ENCODE measurements at places on chromosomes 6 and 20.

DNA sequence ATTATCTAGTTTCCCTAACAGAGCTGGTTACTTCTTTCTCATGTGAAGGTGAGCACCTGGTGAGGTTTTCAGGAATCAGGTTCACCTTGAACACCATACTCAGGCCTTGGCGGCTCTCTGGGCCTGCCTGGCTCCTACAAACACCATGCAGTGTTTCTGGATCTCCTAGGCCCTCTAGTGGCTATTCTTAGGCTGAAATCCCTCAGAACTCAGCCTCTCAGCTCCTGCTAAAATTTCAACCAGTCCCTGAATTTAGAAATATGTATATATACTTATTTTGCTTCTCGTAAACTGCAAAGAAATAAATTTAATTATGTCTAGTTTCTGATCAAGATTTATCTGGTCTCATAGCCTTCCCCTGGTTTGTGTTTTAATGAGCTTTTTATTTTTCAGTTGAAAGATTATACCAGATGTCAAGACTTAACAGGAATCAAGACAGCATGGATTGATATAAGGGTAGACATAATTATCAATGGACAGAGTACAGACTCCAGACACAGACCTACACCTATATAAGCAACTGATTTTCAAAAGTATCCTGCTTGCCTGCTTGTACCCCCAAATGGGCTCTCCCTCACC is 55.9 kb downstream of the ANKEF1 start:
- DNase-seq: no peak

DNA sequence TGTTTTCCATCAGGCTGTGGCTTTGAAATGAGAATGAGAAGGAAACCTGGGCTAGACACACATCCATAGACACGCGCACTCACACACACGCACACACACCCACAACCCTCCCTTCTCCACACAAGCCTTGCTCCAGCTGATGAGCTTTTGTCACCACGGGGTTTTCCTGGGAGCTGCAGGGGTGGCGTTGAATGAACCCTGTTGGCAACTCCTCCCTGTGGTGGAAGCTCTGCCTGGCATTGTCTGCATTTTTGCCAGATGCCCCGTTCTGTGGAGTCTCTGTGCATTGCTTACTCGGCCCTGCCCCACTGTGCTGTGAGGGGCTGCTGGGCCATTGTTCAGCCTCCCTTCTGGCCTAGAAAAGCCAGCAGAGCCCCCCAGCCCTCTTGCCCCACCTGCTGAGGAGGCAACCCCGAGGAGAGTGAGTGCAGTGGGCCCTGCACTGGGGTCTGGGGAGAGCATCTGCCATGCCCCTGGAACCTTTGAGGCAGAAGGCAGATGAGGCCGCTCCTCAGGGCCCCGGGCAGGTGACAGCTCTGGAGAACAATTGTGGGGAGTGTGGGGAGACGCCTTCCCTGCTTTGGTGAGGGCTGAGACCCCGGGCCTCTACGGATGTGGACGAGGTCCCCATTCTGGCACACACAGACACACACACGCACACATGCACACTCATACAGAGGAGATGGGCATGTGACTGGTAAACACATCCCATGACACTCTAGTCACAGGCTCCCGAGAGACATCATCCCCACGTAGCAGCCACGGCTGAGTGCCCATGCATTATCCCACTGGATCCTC is 9.9 kb downstream of the ADIG start:
- DNase-seq: no peak

GRCh38 chr20:64242003-64242796 is 13.3 kb upstream of the PCMTD2 start:
- no peak for DNase-seq

DNA sequence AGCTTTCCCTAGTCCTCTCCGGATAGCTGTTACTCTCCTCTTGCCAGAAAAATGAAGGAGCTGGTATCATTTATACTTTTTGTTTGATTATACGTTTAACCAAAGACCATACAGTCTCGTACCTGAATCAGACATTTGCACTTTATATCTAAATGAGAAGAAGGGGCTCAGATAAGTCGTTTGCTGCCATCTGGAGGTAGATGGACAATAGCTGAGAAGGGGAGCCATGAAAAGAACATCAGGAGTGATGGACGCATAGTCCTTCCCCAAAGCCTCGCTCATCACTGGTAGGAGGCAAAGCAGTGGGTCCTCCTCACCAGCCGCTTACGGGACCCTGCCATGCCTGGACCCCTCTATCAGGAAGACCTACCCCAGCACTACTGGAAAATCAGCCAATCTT is 45.4 kb downstream of the RPF2 start:
- no peak for DNase-seq

GRCh38 chr6:161056451-161056850 is 64.9 kb downstream of the MAP3K4 start:
- no peak for DNase-seq

GRCh38 chr20:11248687-11249638 is 575.2 kb upstream of the JAG1 start:
- no peak for DNase-seq

GRCh38 chr20:36919715-36920333 is 31.7 kb downstream of the SAMHD1 start:
- no peak for DNase-seq

GRCh38 chr6:106486236-106486635 is 125.7 kb downstream of the CRYBG1 start:
- no peak for DNase-seq

DNA sequence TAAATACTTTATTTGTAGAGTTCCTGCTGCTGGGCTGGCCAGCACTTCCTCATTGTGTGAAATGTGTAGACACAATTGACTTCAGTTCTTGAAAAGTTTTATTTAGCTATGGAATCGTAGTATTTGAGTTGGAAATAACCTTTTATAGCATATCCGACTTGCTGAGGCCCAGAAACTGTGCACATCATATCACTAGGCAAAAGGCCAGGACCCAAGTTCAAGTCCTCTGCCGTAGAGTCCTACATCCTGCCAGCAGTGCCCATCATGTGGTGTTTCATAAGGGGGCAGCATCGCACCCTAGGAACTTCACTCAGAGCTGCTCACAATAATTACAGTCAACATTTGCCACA is 207.7 kb upstream of the SNX9 start:
- DNase-seq: no peak

DNA sequence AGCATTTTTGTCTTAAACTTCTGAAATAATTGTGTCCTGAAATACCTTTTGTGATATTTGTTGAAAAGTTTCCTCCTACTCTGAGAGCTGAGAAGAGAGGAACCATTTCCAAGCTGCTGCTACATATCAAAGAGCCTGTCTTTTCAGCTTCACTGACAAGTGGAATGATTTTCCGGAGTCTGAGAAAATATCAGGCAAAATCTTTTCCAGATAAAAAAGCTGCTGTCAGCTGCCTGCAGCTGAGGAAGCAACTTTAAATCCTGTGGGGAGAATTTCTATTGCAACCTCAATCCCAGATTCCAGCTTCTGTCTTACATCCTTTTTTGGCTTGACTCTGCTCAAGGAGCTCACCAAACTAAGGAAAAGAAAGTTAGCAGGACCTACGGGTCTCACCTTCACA is 904.3 kb downstream of the PHF3 start:
- no peak for DNase-seq

DNA sequence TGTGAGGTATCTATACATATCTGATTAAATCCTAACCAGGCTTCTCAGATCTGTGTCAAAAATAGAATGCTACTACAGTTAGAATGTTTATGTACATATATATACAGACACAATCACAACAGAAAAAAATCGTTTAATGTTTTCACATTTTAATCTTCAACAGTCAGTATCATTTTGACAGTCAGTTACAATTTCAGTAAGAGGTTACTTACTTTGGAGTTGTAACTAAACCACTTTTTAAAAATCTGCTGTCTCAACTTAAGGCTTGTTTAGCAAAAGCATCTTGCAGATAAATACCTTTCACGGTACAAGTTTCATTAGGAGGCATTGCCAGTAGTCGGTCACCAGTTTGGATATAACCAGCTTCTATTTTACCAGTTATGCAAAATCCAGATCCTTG is 32.3 kb upstream of the ALDH8A1 start:
- DNase-seq: no peak

- no peak for DNase-seq
These were observed 1260.8 kb upstream of the GJE1 start for GRCh38 chr6:140871911-140872310.

DNA sequence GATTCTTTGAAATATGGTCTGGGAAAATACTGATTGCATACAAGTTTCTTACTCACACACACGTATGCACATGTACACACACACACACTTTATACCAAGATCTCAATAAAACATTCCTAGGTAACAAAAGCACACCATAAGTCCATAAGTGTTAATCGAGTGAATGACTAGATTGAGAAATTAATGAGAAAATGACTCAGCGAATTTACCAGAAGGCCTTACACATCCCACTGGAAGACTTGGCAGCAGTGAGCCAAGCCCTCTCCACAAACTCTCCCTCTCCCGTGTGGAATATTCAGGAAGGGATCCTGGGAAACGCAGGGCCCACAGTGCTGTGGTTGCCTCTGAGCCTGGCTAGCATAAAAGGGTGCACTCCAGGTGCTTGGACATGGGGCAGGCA is 227.2 kb downstream of the LY86 start:
- no peak for DNase-seq

- DNase-seq: no peak
These were observed 22.5 kb downstream of the KLHL32 start for GRCh38 chr6:96947055-96947454.

GRCh38 chr6:9766240-9766915 is 648.5 kb downstream of the TFAP2A start:
- no peak for DNase-seq

DNA sequence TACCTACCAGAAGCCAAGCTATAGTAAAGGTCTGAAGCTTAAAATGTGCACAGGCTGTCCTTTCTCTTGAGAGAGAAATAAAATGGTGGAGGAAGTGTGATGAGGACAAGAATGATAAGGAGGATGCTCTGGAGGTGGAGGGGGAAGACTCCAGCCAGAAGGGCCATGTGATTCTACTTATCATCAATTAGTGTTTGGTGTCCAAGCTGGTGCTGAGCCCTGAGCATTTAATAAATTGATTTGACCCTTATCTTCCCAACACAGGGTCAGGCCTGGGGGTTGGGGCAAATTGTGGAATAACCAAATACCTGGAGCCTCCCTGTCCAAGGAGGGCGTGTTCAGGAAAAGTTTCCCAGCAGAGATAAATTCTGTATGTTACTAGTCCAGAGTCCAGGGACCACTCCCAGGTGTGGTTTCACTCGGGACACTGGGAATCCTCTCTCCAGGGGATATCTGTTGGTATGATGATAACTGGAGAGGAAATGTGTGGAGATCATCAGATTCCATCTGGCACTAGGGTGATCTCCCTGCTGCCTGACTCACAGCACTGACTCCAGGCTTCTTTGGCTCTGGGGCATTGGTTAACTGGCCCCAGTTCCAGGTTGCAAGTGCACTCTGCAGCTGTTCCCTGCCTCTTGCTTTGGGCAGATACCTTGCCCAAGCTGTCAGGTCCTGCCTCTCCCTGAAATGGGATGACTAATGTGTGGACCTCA is 3.8 kb upstream of the MYBL2 start:
- no peak for DNase-seq

DNA sequence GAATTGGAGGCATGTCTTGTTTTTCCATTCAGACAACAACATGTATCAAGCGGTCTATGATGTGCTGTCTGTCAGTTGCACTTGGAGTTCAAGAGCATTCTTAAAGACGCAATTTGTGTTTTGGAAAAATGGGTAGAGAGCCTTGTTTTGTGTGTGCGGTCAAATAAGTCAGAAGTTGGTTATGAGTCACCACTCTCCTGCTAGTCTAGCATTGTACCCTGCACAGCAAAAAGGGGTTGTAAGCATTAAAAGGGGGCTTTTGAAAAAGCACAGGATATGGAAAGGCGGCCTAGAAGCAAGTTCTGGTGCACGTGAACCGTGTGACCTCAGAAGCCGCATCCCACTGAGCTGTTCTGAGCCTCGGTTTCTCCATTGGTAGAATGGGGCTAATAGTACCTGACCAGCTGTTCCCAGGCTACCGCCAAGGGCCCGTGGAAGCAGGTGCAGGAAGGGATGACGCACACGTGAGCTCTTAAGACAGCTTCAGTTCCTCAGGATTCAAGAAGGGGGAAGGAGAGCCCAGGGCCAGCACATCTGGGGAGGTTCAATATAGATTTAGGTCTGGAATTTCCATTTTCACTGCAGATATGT is 61.6 kb upstream of the SNX9 start:
- no peak for DNase-seq

GRCh38 chr20:45765307-45765875 is 26.3 kb downstream of the WFDC3 start:
- no peak for DNase-seq

- DNase-seq: no peak
These were observed 71.5 kb downstream of the JAG1 start for GRCh38 chr20:10602221-10602871.

GRCh38 chr6:4336778-4337442 is 201.5 kb upstream of the ECI2 start:
- DNase-seq: no peak

DNA sequence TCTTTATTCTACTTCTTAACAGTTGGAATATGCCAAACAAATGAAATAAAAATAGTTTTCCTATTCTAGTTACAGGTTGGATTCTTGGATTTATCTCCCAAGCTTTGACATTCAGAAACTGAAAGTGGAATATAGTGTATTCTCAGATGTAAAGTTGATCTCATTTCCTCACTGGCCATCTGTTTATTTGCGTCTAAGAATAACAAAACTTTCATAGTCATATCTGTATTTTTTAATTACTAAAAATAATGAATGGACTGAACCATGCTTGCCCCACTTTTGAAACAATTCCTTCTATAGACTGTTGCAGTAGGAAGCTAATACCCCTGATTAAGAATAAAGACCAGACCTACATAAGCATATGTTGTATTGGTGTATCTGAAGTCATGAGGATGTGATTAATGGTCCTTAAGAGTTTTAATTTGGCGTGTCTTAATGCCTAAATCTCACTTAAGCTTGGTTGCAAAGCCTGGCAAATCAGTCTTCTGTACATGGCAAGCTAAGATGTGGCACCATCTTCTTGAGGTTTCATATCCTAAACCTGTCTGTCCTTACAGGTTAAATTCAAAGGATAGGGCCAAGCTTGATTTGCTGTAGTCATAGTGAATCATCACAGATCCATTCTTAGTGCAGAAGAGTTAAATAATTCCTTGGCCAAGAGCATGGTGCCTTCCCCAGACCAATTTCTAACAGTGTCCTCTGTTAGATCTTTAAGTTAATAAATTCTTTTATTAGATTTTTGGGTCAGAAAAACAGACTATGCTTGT is 58.9 kb downstream of the FOXO3 start:
- DNase-seq: no peak

- no peak for DNase-seq
These were observed 274.0 kb downstream of the MAFB start for GRCh38 chr20:40414843-40415615.

DNA sequence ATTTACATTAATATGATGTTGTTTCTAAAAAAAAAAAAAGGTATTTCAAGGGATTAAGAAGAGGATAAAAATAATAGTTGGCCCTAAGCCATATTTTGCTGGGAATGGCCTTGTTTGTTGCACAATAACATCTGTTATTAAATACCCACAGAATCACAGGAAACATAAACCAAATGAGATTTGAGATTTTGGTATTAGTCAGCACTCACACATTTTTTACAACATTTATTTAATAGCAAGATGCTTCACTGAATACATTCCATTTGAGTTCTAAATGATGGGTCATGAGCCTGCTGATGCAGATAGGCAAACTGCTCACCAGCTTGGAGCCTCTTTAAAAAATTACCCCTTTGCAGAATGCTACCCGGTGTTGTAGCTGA is 92.9 kb upstream of the ENPP5 start:
- DNase-seq: no peak
